Activated CD8-positive, alpha-beta memory T cell treated with anti-CD3 and anti-CD28 coated beads, Interleukin-2, amount 10 ng/mL, durations not matched to agents 7 days and 5 days (primary cell): ENCODE measurements at places on chromosomes 7 and 10. TPM values are rescaled to one million over a fixed set of nuclear protein-coding genes. Genes with fewer than 3 reads are reported as not detected.

- H3K36me3 ChIP-seq: no peaks in the 10 kb centered on the region
- H3K4me3 ChIP-seq: no peak overlapping the region
- peaks cover 2% of the 10 kb centered on the region for H3K4me1 ChIP-seq
- H3K27ac ChIP-seq: no peak overlapping the region
- H3K27me3 ChIP-seq: no peaks in the 10 kb centered on the region
Observed at GRCh38 chr7:46539892-46540483, 618.9 kb upstream of the IGFBP3 start.

GRCh38 chr10:29210266-29210868 is 78.5 kb upstream of the LYZL1 start:
- DNase-seq: no peak
- H3K27me3 ChIP-seq: no peaks in the 10 kb centered on the region
- no peaks in the 10 kb centered on the region for H3K36me3 ChIP-seq

DNA sequence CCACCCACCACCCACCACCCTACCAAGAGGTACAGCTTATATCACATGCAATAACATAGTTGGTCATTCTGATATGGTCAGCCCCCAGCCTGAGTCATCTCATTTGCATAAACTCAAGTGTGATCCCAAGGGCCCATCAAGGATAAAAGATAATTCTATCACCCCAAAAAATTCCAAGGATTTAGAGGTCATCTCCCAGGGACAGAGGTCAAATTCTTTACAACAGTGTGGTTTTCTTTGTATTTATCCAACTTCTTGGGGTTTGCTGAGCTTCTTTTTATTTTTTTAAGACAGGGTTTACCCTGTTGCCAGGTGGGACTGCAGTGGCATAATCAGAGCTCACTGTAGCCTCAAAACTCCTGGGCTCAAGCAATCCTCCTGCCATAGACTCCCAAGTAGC is 9.4 kb upstream of the GTPBP10 start:
- H3K27ac ChIP-seq: no peak overlapping the region
- H3K27me3 ChIP-seq: peaks cover 5% of the 10 kb centered on the region
- H3K4me3 ChIP-seq: no peak overlapping the region
- no peak for DNase-seq
- H3K36me3 ChIP-seq: no peaks in the 10 kb centered on the region

DNA sequence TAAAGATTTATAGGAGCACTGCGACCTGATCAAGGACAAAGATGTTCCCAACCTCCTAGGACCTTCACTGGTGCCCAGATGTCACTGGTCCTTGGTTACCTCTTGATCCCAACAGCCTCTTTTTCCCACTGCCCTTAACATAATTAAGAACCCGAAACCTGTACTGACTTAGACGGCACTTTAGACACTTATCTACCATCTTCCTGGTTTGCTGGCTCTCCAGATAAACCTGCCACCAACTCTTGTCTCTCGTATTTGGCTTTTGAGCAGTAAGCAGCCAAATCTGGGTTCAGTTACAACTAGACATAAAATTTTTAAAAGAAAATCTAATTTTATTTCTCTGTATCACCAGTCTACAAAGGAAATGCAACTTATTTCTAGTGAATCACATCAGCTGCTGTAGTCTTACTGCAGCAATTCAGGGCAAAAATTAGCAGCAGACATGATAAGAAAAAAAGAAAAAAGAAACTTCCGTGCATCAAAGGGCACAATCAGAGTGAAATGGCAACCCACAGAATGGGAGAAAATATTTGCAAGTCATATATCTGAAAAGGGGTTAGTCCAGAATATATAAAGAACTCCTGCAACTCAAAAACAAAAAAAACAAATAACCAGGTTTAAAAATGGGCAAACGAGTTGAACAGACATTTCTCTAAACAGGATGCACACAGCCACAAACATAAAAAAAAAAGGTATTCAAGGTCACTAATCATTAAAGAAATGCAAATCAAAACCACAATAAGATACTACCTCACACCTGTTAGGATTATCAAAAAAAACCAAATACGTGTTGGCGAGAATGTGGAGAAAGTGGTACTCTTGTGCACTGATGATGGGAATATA is 9.4 kb downstream of the ASB13 start:
- H3K27ac ChIP-seq: no peak overlapping the region
- no peak for DNase-seq
- no peaks in the 10 kb centered on the region for H3K36me3 ChIP-seq
- peaks cover 40% of the 10 kb centered on the region for H3K4me1 ChIP-seq

- H3K27me3 ChIP-seq: no peaks in the 10 kb centered on the region
- H3K27ac ChIP-seq: peak overlapping the region; percentile 90
- H3K36me3 ChIP-seq: peaks cover 33% of the 10 kb centered on the region
- H3K4me1 ChIP-seq: peaks cover 40% of the 10 kb centered on the region
- no peak for DNase-seq
Observed at GRCh38 chr10:87864496-87865059, 1.2 kb downstream of the PTEN start.

DNA sequence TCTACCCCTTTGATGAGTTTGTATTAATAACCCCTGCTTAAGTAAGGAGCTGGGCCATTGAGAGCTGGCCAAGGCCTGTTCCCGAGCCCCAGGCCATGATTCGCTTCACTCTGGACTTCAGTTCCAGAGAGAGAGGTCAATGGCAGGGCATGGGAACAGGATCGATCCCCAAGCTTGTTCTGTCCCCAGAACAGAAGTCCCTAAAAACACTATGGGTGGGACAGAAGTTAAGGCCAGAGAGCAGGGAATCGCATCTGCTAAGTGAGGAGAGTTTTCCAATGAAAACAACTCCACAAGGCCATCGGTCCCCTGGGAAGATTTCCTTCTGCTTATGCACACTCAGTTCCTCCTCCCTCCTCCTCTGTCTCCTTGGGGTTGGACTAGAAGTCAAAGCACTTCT is 159.6 kb downstream of the LSM5 start:
- no peak overlapping the region for H3K27ac ChIP-seq
- no peaks in the 10 kb centered on the region for H3K27me3 ChIP-seq
- no peaks in the 10 kb centered on the region for H3K4me1 ChIP-seq
- H3K36me3 ChIP-seq: no peaks in the 10 kb centered on the region
- no peak overlapping the region for H3K4me3 ChIP-seq
- DNase-seq: no peak

DNA sequence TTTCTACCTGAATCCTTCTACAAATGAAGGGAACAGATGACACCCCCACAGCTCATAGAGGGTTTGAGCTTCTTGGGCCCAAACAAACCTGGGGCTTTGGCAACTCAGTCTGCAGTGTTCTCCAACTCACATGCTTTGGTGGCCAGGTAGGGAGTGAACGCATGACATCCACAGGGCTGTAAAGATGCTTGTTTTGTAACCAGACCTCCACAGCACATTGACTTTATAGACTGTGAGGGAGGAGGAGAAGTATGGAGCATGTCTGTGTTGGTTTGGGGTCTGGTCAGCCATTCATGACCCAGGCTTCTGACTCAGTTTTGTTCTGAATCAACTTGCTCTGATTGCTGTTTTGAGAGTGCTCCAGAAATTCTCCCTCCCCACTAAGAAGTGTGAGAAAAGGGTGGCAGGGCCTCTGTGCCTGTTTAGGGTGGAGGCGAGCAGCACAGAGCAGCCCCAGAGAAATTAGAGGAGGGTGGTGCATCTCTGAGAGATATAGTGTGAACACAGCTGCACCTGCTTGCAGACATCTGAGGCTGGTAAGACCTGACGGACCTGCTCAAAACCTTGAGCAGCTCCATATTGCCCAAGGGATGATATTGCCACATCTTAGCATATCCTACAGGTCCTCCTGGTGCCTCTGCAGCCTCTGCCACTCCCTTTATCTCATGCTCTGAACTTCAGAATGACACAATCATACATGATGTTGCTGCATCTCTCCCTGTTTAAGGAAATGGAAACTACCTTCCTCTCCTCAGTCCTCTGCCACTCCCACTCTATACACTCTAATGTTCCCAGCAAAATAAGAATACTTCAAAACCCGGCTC is 287.7 kb downstream of the ABCA13 start:
- no peak for DNase-seq
- no peak overlapping the region for H3K27ac ChIP-seq
- no peaks in the 10 kb centered on the region for H3K27me3 ChIP-seq
- H3K4me1 ChIP-seq: no peaks in the 10 kb centered on the region
- no peaks in the 10 kb centered on the region for H3K36me3 ChIP-seq
- no peak overlapping the region for H3K4me3 ChIP-seq

- H3K4me1 ChIP-seq: peaks cover 7% of the 10 kb centered on the region
- H3K27me3 ChIP-seq: no peaks in the 10 kb centered on the region
- H3K36me3 ChIP-seq: no peaks in the 10 kb centered on the region
Observed at GRCh38 chr7:37495574-37496184, 47.0 kb upstream of the ELMO1 start.

GRCh38 chr7:68918621-68919020 is 679.7 kb upstream of the AUTS2 start:
- H3K27ac ChIP-seq: no peak overlapping the region
- DNase-seq: no peak
- H3K4me1 ChIP-seq: no peaks in the 10 kb centered on the region
- H3K4me3 ChIP-seq: no peak overlapping the region
- no peaks in the 10 kb centered on the region for H3K27me3 ChIP-seq

Gene CHST3
- 0.05 TPM for total RNA-seq

Gene SCIN
- total RNA-seq: 1.0 TPM

Gene PPP2R2D
- 41.9 TPM for total RNA-seq

Gene CC2D2B
- 4.2 TPM for total RNA-seq

Gene LRIT1
- total RNA-seq: not detected
